ENCODE measurements at places on chromosomes 7 and 10.

DNA sequence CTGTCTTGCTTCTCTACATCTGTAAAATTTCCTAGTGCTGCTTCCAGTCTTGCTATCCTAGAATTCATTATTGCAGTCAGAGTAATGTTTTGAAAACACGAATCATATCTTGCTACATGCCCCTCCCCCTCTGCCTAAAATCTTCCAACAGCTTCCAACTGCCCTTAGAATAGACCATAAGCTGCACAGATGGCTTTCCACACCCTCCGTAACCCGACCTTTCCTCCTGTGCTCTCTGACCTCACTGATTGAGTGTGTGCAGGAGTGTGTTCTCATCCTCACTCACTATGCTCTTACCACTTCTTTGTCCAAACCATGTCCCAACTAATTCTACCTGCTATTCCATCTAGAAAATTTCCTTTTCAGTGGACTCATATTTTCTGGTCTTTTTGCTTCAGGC lies 121.2 kb upstream of the ANKRD1 start:
- DNase-seq, result no peak

DNA sequence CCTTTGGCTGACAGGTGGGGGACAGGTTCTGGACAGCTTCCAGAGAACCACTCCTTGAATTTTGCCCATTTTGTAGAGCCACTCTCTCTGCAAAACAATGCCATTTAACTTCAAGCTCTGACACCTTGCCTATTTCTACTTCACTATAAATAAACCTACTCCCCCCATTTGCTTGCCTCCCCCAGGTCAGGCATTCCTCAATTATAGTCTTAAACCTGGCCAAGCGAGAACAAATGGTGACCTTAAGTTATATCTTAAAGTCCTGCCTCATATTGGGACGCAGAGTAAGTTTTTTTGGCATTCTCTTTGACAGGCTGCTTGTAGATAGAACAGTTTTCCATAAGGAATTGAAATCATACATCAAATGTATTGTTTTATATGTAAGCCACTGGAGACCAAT lies 706.9 kb downstream of the LRMDA start:
- DNase-seq, result no peak

DNA sequence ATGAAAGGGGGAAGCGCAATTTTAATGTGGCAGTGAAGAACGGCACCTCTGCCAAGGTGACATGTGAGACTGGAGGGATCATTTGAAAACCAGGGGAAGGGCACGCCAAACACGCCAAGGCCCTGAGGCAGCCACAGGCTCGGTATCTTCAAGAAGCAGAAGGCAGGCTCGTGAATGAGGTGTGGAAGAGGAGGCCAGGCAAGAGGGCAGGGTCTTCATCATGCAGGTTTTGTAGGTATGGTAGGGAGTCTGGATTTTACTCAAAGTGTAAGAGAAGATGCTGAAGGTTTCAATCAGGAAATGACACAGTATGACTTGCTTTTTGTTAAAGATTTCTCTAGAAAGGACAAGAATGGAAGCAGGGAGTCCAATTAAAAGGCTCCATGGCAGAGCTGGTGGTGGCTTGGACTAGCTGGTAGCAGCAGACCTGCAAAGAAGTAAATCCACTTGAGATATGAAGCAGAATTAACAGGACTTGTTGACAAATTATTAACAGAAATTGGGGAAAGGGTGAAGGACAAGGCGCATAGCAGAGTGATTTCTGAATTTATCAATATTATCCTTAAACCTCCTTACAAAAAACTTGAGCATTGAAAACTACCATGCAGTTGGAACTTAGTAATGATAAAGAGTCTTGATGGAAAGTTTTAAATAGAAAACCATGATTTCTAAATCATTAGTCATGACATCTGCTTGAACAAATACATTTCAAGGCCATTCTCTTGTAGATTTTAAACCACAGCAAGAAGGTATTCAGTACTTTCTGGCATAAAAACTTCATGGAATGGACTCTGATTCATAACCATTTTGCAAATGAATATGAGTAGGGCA lies 70.4 kb downstream of the COA1 start:
- DNase-seq, result no peak

- DNase-seq, result no peak
Observed at GRCh38 chr7:68295386-68295785, 1298.8 kb downstream of the TYW1 start.

GRCh38 chr10:93245779-93246178 lies 172.1 kb downstream of the CYP26A1 start:
- no peak for DNase-seq
